Amniotic stem cell (primary cell): ENCODE measurements at places on chromosomes 11 and 22.

- DNase-seq, result no peak
These were observed 22.5 kb downstream of the SUN2 start for GRCh38 chr22:38733329-38733723.

DNA sequence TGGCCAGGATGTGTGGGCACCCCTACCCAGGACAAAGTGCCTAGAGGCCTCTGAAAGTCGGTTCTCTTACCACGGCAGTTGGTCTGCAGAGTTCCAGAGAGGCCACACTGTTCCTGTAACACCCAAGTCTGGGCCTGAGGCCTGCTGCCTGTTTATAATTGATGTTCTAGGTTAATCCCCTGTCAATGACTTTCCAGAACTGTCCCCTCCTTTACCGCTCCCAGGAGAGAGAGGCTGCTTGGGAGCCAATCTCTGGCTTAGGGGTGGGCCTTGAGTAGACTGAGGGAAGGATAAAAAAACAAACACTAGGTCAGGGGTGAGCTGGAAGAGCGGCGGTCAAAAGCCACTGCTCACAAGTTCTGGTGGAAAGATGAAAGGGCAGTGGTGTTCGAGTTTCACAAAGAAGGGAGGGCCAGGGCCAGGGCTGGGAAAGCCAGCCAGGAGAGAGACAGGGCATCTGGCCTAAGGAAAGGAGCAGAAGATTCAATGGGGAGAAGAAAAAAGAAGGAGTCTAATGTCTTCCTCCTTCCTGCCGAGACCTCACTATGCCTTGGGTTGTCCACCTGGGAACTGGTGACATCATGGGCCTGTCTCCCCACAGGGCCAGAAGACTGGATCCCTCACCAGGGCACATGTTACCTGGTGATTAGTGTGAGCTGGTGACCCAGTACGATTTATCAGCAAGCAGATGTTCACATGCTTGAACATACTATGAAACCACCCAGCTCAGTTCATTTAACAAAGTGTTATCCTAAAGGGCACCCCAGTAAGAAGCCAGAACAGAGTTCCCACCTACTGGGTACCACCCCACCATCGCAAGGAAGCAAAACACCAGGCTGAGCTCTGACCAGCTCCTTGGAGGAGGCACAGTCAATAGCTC is 50.2 kb downstream of the PC start:
- DNase-seq, result no peak

DNA sequence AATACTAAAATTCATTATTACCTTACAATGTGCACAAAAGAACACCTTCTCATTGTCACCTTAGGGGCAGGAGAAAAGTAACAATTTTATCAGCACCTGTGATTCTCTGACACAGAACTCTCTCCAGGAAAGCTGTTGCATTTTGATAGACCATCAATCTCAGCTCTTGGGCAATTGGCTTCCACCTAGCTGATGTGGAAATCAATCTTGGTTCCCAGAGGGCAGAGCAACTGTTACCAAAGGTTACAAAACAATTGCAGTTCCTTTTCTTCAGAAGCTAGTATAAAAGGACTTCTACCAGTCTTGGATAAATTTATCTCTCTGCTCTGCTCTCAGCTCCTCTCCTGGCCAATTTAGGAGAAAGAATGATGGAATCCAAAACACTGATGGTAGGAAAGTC is 157.8 kb upstream of the DDI1 start:
- DNase-seq, result no peak

- DNase-seq, result peak; percentile 80
These were observed 701.8 kb downstream of the NTM start for GRCh38 chr11:132072044-132072857.

DNA sequence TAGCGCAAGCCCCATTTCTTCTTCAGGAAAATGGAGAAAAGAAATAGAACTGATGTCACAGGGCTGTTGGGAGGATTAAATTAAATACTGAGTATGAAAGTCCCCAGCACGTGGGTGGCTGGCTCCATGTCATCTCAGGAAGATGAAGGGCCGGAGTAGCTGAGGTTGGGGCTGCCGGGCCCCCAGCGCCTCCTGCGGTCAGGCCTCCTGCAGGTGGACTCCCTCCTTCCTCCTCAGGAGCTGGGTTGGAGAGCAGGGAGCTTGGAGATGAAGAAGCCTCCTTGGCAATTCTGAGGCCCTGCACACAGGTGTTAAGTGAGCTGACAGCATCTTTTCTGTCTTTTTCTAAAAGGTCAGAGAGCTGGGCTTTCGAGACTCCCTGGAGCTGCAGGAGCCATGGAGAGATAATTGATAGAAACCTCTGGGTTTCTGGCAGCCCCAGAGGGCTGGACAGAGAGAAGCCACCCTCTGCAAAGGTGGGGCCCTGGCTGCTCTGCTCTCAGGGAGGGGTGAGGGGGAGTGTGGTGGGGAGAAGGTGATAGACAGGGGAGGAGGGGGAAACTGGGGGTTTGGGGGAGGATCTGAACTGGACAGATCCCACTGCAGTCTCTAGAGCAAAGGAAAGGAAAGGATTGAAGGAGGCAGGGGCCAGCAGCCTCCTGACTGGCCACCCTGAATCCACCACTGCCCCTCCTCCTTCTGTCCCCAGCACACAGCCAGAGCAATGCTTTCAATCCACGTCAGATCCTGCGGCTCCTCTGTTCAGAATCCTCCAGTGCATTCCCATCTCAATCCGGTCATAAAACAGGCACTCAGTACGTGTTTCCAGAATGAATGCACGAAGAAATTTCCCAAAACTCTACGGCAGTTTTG is 210.8 kb downstream of the CEP164 start:
- DNase-seq, result no peak

GRCh38 chr11:88345949-88346348 is 8.4 kb upstream of the CTSC start:
- no peak for DNase-seq

DNA sequence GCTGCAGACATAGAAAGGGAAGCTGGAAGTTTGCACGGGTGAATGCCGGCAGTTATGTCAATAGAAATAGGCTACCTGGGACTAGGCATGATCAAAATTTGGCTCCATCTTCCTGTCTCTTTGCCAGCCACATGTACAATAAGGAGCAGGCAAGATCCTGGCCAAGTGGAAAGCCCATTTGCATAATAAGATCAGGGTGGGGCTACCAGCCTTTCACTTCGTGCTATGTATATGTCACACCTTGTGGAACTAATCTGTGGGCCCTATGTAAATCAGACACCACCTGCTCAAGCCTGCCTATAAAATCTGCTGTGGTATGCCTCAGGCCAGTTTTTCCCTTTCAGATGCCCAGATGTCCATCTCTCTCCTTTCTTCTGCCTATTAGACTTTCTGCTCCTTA is 79.3 kb upstream of the DRD2 start:
- no peak for DNase-seq
